ENCODE measurements at places on chromosomes 11 and 22.

DNA sequence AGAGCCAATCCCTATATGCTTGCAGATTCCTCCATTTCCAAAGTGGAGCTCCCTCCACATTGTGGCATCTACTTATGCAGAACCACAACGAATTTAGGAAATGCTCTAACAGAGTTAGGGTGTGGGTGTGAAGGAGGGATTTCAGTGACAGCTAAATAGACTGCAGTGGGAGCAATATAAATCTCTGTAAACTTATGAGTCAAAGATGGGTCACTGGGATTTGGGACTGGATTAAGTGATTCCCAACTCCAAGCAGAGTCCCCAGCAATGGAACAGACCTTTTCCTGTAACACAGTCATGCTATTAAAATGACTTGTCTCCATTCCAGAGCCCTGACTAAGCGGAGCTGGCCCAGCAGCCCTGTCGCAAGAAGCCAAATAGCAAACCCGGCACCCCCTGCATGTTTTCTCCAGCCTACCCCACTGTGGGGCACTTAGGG lies 36.6 kb downstream of the RPL27A start:
- DNase-seq, result no peak

GRCh38 chr22:45483918-45484499 lies 18.7 kb upstream of the FBLN1 start:
- no peak for DNase-seq

DNA sequence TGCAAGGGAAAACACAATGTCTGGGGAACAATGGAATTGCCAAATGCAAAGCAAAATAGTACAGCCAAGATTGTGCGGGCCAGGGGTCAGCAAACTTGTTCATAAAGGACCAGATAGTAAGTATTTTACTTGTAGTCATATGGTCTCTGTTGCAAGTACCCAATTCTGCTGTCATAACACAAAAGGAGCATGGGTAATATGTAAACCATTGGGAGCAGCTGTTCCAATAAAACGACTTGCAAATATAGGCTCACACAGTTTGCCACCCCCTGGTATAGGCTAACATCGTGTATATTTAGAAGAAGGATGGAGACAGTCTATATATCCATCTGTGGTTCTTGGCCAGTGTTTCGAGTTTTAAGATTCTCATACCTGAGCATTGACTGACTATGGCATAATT lies 15.6 kb downstream of the SDHAF2 start:
- DNase-seq, result no peak

DNA sequence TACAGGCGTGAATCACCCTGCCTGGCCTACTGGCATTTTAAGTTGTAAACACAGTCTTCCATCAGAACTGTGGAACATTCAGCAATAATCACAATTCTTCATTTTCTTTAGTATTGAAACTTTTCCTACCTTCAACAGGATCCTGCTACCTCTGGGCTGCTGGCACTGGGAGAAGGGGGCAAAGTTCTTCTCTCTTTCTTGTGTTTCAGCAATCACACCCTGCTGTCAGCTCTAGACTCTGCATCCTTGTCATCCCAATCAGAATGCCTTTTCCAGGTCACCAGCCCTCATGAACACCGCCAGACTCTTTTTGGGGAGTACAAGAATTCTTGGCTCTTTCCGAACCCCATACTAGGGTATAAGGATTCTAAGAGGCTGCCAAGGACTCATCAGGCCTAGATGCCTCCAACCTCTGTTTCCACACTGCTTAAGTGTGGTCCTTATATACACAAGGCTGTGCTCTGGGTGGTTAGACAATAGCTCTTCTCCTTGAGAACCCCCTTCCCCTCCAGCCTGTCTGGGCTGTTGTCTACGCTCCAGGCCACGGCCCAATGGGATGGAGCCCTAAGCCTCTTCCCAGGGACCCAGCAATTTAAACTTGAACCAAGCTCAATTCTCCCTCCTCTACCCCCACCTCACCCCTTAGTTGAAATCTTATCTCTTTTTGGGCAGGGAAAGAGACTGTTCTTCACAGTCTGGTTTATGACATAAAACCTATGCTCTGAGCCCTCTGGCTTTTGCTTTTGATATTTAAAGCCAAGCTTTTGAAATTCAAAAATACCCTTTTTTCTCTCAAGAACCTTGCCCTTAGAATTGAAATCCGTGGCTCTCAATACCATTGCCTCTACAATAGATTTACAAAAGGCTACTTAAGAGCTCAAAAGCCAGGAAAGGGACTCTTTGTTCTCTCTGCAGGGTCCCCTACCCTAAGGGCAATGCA lies 327.4 kb downstream of the BUD13 start:
- DNase-seq, result no peak

DNA sequence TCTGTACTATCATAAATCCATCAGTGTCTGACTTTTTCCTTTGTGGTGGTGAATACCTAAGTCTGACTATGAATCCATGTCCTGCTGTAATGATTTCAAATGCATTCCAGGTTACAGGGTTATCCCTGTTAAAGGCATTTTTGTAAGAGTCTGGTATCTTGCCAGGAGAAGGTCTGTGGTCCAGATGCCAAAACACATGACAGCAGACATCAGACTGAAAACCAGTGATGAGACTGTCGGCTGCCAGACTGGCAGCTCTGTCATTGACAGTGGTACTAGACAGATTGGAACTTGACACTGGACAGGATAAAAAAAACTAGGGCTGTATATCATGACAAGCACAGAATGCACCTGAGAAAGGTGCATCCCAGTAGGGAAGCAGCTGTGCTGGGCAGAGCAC lies 301.8 kb upstream of the FAT3 start:
- no peak for DNase-seq
